ENCODE measurements at places on chromosomes 12 and 14.

GRCh38 chr14:77923131-77923936, 123.4 kb downstream of the ADCK1 start:
- no peaks in the 10 kb centered on the region for H3K27me3 ChIP-seq
- no peak for DNase-seq
- no peaks in the 10 kb centered on the region for H3K4me1 ChIP-seq
- H3K27ac ChIP-seq, result no peak overlapping the region
- no peaks in the 10 kb centered on the region for H3K36me3 ChIP-seq
- no peak overlapping the region for H3K4me3 ChIP-seq

GRCh38 chr12:106234449-106234848, 13.4 kb downstream of the CKAP4 start:
- no peak overlapping the region for H3K27ac ChIP-seq
- H3K36me3 ChIP-seq, result peaks cover 14% of the 10 kb centered on the region
- H3K27me3 ChIP-seq, result no peaks in the 10 kb centered on the region
- peak; percentile 21 for DNase-seq
- H3K4me1 ChIP-seq, result no peaks in the 10 kb centered on the region

- no peak for DNase-seq
- no peak overlapping the region for H3K4me3 ChIP-seq
- H3K36me3 ChIP-seq, result no peaks in the 10 kb centered on the region
- H3K4me1 ChIP-seq, result no peaks in the 10 kb centered on the region
These were observed 236.8 kb upstream of the AVPR1A start for GRCh38 chr12:63387771-63388170.

DNA sequence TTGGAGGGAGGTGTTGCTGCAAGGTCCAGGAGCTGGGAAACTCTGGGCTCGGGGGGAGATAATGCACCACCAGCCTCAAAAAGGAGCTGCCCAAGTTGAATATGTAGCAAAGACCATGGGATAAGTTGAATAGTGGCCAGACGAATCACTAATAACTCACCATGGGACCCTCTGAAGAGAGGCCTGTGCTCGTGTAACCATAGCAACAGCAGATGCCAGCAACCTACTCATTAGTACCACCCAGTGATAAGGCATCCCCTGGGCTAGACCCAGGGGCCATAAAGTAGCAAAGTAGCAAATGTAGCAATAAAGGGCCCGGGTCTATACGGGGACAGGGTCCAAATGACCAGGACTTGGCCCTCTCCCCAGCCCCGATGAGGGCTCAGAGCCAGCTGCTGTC, 328.0 kb downstream of the DPF3 start:
- no peak for DNase-seq
- H3K36me3 ChIP-seq, result no peaks in the 10 kb centered on the region
- no peaks in the 10 kb centered on the region for H3K27me3 ChIP-seq
- H3K4me1 ChIP-seq, result no peaks in the 10 kb centered on the region
- no peak overlapping the region for H3K27ac ChIP-seq
- no peak overlapping the region for H3K4me3 ChIP-seq

DNA sequence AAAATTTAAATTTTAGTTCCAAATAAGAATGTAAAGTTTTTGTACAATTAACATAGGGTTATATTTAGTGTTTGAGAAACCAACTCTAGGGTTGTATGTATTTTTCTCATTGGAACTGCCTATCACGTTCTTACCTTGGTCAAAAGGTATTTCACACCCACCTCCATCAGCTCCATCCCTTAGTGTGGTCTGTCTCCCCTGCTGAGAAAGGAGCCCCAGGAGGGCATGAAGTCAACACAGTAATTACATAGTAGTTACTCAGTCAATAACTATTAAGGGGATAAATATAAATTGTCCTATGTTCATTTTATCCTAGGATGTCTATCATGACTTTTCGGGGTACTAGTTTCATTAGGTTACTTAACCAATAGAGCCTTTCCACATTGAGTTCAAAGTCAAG, 106.3 kb downstream of the AKAP6 start:
- no peak overlapping the region for H3K27ac ChIP-seq
- no peaks in the 10 kb centered on the region for H3K36me3 ChIP-seq
- no peak for DNase-seq
- H3K4me3 ChIP-seq, result no peak overlapping the region

DNA sequence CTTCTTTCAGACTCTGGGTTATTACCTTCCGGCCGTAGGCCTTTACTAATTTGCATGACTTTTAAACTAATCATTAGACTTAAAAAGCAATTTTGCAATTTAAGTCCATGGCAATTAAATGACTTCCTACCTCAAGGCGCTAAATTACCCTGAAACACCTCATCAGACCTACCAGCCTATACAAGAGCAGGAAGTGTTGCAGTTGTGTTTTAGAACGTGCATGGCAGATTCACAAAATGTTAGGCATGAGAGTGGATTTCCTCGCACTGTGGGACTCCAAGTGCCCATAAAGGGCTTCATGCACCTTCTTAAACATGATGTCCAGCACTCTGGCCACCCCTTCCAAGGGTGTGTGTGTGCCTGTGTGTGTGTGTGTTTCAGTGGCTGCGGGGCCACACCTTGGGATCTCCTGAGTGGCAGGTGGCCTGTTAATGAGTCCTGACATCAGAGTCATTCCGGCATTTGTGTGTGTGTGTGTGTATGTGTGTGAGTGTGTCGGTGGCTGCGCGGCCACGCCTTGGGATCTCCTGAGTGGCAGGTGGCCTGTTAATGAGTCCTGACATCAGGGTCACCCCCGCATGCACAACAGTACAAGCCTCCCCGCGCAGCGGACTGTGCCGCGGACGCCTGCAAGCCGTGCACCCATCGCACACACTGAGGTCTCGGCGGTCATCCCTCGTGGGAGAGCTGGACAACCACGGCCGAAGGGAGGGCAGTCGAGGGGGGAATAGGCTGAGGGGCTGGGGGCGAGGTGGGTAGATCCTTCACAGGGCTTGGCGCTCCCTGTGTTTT, 900 bp downstream of the C2CD5 start:
- peaks cover 12% of the 10 kb centered on the region for H3K4me1 ChIP-seq
- peak overlapping the region; percentile 80 for H3K27ac ChIP-seq
- no peaks in the 10 kb centered on the region for H3K27me3 ChIP-seq
- no peaks in the 10 kb centered on the region for H3K36me3 ChIP-seq
- DNase-seq, result peak; percentile 12

GRCh38 chr12:42769455-42769854, 179.9 kb upstream of the PRICKLE1 start:
- H3K27me3 ChIP-seq, result no peaks in the 10 kb centered on the region
- no peaks in the 10 kb centered on the region for H3K4me1 ChIP-seq
- no peak overlapping the region for H3K27ac ChIP-seq

DNA sequence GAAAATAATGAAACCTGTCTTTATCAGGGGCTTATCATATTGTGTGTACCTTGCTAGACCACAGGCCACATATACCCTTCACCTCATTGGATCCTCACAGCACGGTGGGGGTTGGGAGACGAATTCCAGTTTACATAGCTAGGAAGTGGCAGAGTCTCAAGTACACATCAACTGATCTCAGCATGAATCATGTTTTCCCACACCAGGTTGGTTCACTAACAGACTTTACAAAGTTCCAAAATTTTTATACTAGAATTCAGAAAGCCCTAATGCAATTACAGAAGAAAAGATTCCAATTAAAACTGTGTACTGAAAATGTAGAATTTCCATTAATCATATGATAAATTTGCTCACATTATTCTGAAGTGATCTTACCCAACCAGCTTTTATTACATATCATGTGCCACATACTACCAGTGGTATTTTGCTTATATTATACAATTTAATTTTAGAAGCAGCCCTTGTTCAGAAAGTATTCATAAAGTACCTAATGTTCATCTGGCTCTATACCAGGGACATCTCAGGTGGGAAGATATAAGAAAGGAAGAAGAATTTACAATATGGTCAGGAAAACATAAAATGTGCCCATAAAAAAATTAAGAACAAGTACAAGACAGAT, 196.2 kb downstream of the ITPR2 start:
- H3K27ac ChIP-seq, result peak overlapping the region; percentile 47
- DNase-seq, result peak; percentile 97
- peak overlapping the region; percentile 1 for H3K4me3 ChIP-seq

DNA sequence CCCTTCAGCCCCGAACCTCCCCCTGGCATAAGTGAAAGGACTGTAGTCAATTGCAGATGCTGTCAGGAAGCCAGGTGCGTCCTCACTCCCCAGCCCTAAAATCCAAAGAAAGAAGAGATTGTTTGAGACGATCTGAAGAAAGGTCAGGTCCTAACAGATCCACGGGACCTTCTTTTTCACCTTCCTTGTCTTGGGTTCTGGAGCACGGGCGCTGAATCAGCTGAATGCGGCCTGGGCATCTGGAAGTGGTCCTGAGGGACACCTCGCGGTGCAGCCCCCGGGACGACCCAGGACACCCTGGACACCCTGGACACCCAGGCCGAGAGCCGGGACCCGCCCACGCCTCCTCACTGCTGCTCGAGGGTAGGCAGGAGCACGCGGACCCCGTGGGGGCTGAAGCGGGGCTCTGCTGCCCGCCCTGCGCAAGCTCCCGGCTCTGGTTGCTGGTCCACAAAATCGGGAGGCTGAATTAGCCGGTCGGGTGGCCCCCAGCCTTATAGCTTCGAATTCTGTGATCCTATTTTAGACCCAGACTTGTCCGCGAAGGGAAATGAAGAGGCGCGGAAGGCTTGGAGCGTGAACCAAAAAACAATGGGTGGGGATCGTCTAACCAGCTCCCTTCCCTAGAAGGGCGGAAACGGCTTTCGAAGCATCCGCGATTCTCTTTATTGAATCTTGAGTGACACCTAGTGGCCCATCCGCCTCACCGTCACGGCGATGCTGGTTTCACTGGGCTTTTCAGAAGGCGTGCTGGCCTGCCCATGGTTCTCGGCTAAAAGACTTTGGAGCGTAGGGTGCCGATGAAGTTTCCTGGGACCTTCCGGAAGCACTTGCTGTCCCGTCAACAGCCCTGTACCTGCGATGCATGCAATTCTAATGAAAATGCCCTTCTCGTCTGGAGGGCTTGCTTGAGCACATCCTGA, 46.4 kb upstream of the PLXNC1 start:
- H3K27me3 ChIP-seq, result no peaks in the 10 kb centered on the region
- DNase-seq, result peak; percentile 96
- H3K4me3 ChIP-seq, result peak overlapping the region; percentile 75

- no peak overlapping the region for H3K4me3 ChIP-seq
- H3K27ac ChIP-seq, result no peak overlapping the region
- H3K27me3 ChIP-seq, result 0 out of 2 replicates have a peak, but pooled peaks cover 3% of the 10 kb centered on the region
- no peaks in the 10 kb centered on the region for H3K36me3 ChIP-seq
- 0 out of 2 replicates have a peak, but pooled peaks cover 5% of the 10 kb centered on the region for H3K4me1 ChIP-seq
These were observed 406.7 kb downstream of the NOVA1 start for GRCh38 chr14:26191123-26191522.

- no peak for DNase-seq
- no peaks in the 10 kb centered on the region for H3K36me3 ChIP-seq
- no peak overlapping the region for H3K27ac ChIP-seq
- peaks cover 14% of the 10 kb centered on the region for H3K4me1 ChIP-seq
- H3K27me3 ChIP-seq, result no peaks in the 10 kb centered on the region
These were observed 34.8 kb downstream of the KCNK13 start for GRCh38 chr14:90096566-90096965.

All from PC-3 (cell line).